ENCODE measurements at places on chromosomes 4 and X.

DNA sequence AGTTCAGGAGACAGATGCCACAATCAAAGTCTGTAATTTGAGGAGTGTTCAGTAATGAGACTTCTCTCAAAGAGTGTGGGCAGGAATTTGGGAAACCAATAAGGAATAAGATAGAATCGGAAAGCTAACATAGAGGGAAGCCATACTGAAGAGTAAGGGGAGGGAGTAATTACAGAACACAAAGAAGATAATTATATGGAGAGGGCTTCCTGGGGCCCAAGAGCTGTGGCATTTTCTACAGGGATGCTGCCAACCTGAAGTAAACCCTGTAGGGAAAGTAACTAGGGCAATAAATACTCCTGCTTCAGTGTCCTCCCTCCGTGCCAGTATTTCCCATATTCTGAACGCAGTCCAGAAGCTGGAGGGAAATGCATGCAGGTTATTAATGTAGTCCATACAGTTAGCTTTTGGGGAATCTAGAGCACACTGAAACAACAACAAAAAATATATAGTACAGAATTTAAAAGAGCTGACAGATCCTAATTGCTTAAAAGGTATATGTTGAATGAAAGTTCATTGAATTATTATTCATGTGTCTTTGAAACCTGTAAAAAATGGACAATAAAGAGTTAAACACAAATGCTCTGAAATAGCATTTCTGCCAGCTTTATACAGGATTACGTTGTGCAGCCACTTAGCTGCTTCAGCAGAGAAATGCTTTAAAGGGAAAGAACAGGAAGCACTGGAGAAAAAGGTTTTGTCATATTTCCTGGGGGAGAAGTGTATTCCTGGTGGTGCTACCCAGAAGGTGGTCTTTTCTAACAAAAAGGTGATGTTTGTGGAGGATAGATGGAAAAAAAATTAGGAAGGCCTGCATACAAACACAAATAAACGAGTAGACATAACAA, 48.0 kb downstream of the CXXC4 start:
- no peak for DNase-seq

DNA sequence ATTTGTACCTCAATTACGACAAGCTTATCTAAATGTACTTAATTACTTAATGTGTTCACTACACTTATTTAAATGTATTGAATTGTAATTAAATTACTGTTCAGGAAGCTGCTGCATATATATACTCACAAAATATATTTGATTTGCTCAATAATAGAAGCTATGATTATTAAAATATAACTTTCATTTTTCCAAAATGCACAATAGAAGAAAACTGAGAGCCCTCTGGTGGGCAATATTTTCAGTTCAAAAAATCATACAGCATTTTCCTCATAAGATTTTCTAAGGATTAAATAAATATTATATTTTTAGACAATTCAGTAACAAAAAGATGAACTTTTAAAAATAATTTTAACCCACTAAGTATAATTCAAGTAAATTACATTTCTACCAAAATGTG, 217.3 kb downstream of the DKK2 start:
- DNase-seq, result no peak

GRCh38 chrX:19990151-19990555, 708 bp downstream of the BCLAF3 start:
- DNase-seq, result no peak

DNA sequence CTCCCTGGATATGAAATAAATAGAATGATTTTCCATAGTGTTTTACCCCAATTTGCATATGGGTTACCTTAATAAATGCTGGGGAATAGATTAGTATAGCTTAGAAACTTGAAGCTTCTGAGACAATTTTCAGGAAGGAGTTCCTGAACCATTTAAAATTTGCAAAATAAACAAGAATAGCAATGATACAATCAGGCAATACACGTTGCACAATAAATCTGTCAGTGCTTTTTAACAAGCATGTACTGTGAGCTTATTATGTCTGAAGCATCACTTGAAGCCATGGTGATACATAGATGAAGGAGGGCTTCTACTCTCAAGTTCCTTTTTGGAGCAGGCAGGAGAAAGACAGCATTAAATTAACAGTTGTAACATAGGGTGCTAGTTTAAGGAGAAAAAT, 84.2 kb upstream of the WDFY3 start:
- DNase-seq, result no peak

GRCh38 chr4:157048248-157048647, 27.7 kb upstream of the GLRB start:
- no peak for DNase-seq

DNA sequence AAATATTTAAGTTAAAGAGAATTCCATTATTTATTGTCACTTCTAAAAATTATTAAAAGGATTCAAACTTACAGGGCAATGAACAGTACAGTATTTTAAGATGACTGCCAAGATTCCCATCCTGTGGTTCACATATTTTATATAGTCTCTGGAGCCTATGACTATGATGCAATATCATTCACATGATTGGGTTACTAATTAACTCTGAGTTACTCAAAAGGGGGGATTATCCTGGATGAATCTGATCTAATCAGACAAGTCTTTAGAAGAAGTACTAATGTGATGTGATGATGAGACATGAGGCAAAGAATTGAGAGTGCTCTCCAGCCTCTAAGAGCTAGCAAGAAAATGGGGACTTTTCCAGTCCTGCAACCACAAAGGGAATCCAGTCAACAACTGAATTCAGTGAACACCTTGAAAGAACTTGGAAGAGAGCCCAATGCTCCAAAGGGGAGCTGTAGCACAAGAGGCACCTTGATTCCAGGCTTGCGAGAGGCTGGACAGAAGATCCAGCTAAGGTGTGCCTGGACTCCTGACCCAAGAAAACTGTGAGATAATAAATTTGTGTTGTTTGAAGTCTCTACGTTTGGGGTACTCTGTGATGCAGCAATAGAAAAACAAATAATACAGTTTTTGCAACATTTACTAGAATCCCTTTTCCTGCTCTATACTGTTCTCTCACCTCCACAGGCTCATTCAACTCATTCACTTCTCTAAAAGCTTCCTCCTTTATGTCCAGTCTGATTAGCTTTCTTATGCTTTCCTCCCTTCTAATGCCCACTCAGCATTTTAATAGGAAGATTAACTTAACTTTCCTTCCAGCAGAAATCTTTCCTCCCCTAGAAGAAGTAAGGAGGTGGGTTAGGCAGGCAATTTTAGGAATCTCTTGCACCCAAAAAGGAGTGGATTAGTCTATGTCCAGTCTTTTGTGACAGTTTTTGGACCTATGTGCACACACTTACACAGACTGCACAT, 133.8 kb upstream of the LCORL start:
- DNase-seq, result no peak

GRCh38 chr4:177163532-177163931, 146.1 kb upstream of the NEIL3 start:
- no peak for DNase-seq

GRCh38 chr4:109947918-109948317, 35.2 kb downstream of the EGF start:
- no peak for DNase-seq

DNA sequence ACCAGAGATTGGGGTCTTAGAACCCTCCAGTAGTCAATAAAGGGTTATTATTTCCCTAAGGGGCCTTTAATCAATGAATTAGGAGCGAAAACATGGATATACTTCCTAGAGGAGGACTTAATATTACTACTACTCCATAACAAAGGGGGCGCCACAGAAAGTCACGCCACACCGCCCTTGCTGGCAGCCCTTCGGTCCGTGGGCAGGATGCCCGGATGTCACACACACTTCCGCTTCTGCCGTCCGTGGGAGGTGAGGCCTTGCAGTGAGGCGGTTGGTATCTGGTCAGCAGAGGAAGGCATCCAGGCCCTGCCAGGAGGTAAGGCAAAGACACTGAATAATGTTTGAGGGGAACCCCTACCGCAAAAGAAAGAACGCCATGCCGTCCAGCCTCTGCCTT, 436 bp downstream of the MAGEB10 start:
- DNase-seq, result no peak

DNA sequence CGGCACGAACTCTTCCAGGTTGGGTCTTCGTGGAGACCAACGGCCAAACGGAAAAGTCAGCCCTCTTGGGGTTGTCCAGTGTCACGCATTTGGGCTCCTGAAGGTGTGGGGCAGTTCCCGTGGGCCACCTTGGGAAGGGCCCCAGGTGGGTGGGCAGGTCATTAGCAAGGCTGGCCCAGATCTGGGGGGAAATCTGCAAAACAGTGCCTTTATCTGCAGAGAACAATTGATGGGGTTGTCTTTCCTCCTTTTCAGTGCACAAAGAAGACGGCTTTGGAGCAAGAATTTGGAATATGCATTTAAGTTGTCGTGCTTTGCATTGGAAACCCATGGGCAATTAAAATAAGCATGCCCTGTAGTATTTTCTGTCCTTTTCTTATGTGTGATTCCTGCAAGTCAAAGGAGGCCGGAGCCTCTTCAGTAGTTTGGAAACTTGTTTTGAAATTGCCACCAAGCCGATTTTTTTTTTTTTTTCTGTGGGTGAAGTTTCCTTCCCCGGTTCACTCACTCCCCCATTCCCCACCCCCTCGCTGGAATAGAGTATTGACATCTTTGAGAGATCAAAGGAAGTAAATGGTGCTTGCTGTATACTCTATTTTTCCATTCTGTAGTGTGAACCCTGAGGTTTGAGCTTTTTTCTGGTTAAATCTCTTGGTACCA, 9.8 kb downstream of the ZIC3 start:
- DNase-seq, result no peak

DNA sequence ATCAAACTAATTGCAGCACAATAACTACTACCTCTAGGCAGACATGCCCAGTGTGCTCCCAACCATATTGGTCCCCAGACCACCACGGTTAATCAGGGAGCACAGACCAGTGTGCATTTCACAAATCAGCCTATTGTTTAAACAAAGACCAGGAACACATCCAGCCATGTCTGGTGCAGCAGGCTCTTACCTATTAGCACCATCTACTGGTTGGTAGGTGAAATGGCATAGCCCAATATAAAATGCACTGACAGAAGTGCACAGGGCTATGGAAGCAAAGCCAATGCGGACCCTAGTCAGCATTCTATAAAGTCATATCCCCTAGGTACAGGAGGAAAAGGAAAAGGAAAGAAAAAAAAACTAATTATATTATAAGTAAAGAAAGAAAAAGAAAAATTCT, 15.5 kb upstream of the CYLC1 start:
- DNase-seq, result no peak

- DNase-seq, result no peak
Measured at GRCh38 chrX:103157496-103158316, 57.2 kb upstream of the BEX4 start.

DNA sequence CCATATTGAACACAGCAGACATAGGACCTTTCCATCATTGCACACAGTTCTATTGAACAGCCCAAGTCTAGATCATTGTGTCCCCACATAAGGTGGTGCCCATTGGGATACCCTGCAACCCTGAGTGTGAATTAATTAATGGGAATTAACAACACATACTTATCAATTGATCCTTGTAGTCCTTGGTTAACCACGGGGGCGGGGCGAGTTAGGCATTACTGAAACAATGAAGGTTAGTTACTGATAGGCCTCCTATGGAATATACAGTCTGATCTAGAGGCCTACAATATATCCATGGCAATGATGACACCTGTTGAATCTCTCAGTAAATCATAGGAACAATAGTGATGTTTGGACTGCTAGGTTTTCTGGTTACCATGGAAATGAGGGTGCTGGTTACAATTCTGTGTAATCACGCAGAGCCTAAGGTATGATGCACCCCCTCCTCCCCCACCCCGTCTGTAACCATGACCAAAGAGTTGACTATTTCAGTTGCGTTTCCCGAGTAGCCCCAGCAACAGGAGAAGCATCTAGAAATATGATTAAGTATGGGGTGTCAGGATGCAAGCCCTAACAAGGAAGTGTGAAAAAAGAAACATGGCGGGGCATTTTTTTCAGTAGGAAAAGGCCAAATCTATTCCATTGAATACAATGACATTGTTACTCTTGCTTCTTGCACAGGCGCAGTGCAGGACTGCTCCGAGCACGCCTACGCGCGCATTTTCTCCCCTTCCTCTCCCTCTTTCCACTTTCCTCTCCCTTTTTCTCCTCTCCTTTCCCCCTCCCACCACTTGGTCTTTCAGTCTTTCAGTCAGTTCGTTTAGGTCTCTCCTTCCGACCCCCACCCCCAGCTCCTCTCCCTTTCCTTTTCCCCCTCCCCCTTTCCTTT, 677 bp upstream of the NONO start:
- DNase-seq, result peak; percentile 42

- no peak for DNase-seq
Measured at GRCh38 chr4:14667624-14668151, 334.6 kb upstream of the CPEB2 start.

DNA sequence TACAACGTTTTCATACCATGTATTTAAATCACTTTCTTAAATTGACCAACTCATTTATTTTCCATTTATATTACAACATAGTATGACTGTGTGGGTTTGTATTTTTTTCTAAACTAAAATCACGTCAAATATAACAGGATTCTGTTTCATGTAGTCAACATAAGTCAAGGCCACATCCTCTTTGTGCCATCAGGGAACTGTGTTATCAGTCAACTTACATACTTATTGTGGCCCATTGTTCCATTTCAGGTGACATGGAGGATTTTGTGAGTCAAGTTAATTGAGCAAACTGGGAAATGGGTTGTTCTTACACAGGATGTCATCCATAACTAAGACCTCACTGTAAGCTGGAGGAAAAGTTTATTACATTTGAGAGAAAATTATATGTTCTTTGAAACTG, 35.9 kb downstream of the STK26 start:
- no peak for DNase-seq

- no peak for DNase-seq
Measured at GRCh38 chr4:182648766-182649165, 268.4 kb downstream of the DCTD start.

DNA sequence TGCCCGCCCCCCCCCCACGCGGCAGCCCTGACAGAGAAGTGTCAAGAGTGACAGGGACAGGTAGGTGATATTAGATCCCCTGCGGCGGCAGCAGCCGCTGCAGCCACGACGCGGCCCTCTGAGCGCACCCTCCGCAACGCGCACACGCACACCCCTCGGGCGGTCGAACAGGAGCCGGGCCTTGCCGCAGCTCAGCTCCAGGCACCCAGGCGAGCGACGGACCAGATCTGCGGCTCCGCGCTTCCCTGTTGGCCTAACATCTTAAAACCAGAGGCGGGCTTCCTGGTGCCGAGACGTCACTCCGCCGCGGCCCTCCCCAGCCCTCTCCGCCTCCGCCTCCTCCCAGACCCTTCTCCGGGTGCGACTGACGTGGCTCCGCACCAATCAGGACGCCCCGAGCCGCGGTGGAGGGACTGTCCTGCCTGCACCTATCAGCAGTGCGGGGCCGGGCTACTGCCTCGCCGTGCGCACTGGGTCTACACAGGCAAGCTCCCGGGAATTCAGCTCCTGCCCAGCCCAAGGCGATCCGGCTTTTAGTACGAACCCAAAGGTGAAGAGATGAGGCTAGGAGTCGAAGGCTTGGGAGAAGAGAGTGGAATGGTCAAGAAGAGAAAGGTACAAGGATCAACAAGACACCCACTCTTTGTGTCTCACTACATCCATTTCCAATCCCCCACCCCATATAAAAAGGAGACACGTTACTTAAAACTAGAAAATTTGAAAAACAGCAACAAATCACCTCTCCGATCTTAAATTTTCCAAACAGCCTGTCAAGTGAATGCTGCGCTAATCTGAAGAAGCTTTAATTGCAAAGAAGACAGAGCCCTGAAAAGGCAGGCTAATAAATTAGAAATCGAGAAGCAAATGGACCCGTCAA, at the start of gene PITX2:
Gene PITX2 (minus strand): TSS at position 237 of the 877 bp plus-strand sequence. CDS start 617 bp downstream, outside the sequence.
- DNase-seq, result no peak

All from stimulated activated CD8-positive, alpha-beta memory T cell treated with anti-CD3 and anti-CD28 coated beads, Interleukin-4, amount 100 ng/mL, for 4 hours (primary cell).